ENCODE measurements at places on chromosomes 11 and 22. TPM values are rescaled to one million over a fixed set of nuclear protein-coding genes. Genes with fewer than 3 reads are reported as not detected.

DNA sequence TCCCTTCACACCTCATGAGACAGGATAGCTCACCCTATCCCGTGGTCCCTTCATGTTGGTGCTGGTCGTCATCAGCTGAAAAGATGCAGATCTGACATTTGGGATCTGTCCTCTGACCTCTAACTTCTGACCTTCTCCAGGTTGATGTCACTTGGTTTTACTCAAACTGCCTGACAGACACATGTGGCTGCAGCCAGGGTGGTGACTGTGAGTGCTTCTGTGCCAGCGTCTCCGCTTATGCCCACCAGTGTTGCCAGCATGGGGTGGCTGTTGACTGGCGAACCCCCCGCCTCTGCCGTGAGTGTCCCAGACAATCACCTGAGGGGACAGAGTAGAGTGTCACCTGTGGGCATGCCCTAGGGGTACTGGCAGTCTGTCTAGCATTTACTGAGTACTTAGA lies 49.7 kb downstream of the OTOG start:
- no peak for DNase-seq

- DNase-seq, result no peak
Measured at GRCh38 chr22:36764641-36765040, 11.3 kb downstream of the IFT27 start.

DNA sequence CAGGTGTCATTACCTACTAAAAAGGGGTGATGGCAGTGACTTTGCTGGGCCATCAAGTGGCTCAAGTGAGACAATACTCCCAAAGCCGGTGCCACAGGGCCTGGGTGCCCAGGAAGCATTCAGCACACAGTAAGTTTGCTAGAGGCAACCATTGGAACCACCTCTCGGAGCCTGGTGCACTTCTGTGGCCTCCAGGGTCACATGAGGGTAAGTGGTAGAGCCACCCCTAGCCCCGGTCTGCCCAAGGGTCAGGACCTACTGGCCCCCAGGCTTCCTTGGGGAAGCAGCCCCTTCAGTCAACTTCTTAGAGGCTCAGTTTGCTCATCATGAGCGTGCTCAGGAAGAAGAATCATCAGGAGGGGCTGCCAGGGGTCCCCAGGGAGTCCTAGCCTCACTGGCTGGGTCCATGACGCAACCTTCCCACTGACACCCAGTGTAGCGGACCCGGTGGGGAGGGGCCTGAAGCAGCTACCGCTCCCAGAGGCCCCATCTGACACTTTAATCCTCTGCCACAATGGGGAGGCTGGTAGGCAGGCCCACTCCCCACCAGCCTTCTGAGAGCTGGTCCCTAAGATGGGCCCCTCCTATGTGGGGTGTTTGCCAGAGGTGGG lies 17.5 kb upstream of the RASL10A start:
- DNase-seq, result no peak

- peak; percentile 1 for DNase-seq
Measured at GRCh38 chr22:25840891-25841290, 98.9 kb downstream of the MYO18B start.

- DNase-seq, result no peak
Measured at GRCh38 chr22:17914474-17914873, 109.9 kb downstream of the MICAL3 start.

- DNase-seq, result no peak
Measured at GRCh38 chr11:119149018-119149785, at the start of gene ABCG4. ABCG4 (plus strand) TSS chr11:119149052; CDS start chr11:119149966, 914 bp downstream.

Gene ACRV1
- polyA plus RNA-seq, result 1.4 TPM

Gene CSF2RB
- polyA plus RNA-seq, result 1.9 TPM

Gene SESN3
- polyA plus RNA-seq, result 78.5 TPM

All from left kidney (tissue), 8 donors.